Stimulated activated CD8-positive, alpha-beta memory T cell treated with anti-CD3 and anti-CD28 coated beads, Interleukin-4, amount 100 ng/mL, for 1 hour (primary cell): ENCODE measurements at places on chromosomes 2 and 18.
A peak's percentile ranks its signal among the peaks of the same experiment; 100 is the strongest.

DNA sequence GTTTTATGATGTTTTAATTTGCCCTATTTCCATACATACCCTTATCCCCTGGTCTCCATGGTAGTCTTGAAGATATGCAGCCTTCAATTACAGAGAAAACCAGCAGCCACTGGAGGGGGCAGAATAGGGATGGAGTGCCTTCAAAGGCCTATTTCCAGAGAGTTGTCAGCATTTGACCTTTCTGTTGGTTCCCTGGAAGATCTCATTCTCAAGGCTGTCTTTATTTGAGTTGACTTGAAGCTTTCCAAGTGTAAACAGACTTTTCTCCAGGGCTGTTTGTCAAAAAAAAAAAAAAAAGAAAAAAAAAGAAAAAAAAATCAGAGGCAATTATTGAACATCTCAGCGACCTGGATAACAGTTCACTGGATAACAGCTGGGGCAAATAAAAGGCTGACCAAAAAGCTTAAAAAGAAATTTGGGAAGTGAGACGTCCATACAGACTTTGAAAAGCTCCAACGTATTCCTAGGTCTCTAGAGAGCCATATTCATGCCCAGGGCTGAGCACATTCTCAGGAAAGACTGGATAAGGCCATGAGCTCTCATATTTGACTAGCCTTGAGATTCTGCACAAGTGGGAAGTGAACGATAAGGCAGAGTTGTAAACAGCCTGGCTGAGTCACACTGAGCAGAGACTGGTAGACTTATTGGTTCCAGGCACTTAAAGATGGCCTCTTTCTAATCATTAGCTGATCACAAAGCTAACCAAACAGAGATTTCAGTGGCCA is 126.6 kb downstream of the VAPA start:
- DNase-seq: no peak

- no peak for DNase-seq
Measured at GRCh38 chr2:150888337-150888736, 373.3 kb downstream of the RBM43 start.

GRCh38 chr2:111221701-111222100 is 101.0 kb downstream of the BCL2L11 start:
- no peak for DNase-seq

GRCh38 chr2:236167297-236168109 is 683 bp downstream of the GBX2 start:
- DNase-seq: no peak

- no peak for DNase-seq
Measured at GRCh38 chr2:88078643-88079172, 11.1 kb downstream of the SMYD1 start.

- peak; percentile 20 for DNase-seq
Measured at GRCh38 chr2:241064008-241064801, 37.9 kb downstream of the MTERF4 start.

DNA sequence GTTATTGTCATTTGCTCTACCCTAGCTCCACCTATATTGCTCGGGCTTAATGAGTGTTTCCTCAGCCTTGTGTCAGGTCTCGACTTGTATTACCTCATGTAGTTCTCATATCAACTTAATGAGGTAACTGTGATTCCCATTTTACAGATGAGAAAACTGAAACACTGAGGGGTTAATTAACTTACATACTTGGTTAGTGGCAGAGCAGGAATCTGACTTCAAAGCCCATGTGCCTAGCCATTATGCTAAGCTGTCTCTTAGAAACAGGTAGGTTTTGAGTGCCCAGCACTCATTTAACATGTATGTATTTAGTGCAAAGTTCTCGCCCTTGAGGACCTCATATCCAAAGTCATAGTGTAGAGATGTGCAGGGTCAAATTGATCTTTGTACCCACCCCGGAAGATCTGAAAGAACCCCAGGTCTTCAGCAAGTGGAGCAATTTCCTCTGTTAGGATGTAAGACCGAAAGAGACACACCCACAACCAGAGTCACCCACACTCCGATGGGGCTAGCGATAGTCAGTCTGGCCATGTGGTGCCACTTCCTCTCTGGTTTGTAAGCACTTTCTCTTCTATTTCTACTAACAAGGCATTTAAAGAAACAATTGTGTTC is 121.0 kb upstream of the SLC39A10 start:
- peak; percentile 51 for DNase-seq

DNA sequence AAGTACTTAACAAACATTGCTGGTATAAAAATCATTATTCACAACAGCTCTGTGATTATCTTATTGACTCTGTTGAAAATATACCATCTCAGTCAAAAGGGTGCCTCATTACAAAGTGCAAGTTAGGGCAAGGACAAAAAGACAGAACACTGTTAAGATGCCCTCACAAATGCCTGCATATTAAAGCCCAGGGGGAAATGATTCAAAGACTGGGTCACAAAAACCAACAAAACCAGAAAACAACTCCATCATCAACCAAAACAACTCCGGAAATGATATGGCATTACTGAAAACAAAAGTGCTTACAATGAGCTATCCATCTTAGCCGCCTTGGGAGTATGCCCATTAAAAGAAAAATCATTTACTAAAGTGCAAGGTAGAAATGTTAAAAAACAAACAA is 9.9 kb downstream of the PLA2R1 start:
- DNase-seq: no peak

GRCh38 chr2:51265539-51265938 is 233.6 kb upstream of the NRXN1 start:
- DNase-seq: no peak
